ENCODE measurements at places on chromosomes 6 and 20. TPM values are rescaled to one million over a fixed set of nuclear protein-coding genes. Genes with fewer than 3 reads are reported as not detected.
A peak's percentile ranks its signal among the peaks of the same experiment; 100 is the strongest.

DNA sequence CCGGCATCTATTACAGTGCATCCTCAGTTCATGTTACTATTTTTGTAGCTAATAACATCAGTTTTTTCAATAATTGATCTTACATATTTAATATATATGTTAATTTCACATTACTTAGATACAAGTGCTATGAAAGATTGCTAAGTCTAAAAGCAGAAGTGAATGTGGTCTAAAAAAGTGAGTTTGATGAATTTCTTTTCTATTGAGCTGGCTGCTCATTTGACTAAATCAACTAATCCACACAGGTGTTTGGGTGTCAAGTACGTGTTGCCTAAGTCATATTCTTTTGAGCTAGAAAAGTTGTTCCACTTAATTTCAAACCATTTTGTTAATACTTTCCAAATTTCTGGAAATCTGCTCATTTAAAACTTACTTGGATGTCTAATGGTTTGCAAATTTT, 46.6 kb upstream of the EZR start:
- H3K36me3 ChIP-seq: no peaks in the 10 kb centered on the region
- H3K4me3 ChIP-seq: no peak overlapping the region
- H3K27me3 ChIP-seq: no peaks in the 10 kb centered on the region
- DNase-seq: no peak
- H3K27ac ChIP-seq: no peak overlapping the region

GRCh38 chr6:105601541-105602236, 198.8 kb upstream of the PREP start:
- peak overlapping the region; percentile 83 for H3K27ac ChIP-seq
- no peaks in the 10 kb centered on the region for H3K36me3 ChIP-seq
- no peaks in the 10 kb centered on the region for H3K27me3 ChIP-seq

The ECI2 gene
- total RNA-seq: 27.7 TPM

- no peaks in the 10 kb centered on the region for H3K36me3 ChIP-seq
- peaks cover 25% of the 10 kb centered on the region for H3K4me1 ChIP-seq
- no peaks in the 10 kb centered on the region for H3K27me3 ChIP-seq
These were observed 55.8 kb downstream of the FGD2 start for GRCh38 chr6:37061157-37061804.

DNA sequence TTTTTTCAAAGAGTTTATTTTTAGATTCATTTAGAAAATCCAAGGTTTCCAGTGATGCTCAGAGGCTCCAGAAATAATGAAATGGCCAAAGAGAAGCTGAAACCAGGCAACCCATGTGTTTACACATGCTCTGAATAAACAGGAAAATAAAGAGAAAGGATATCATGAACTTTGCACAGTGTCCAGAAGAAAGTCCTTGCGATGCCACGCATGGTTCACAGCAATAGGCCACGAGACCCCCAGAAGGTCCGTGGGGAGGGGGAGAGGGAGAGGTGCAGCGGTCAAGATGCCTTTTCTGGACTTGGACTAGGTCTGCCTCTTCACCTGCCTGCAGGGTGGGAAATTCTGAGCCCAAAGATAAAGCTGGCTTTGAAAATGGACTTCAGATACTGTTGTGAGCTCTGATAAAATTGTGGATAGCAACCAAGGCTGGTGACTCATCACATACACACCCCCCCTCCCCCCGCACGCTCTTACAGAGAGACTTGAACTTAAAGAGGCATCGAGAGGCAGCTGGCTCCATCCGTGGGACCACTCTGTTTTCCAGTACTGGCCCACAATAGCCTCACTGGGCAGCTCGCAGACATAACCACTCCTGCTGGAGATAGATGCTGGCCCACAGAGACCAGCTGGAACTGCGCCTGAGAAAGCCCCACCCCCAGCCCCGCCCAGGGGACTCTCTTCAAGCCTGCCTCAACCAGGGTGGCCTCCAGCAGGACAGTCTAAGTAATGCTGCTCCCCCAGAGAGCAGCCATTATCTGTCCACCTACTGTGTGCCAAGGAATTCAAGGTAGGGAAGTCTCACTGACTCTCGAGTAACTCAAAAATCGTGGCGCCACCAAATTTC, 21.2 kb upstream of the NFATC2 start:
- peaks cover 35% of the 10 kb centered on the region for H3K27me3 ChIP-seq
- no peaks in the 10 kb centered on the region for H3K36me3 ChIP-seq
- H3K27ac ChIP-seq: peak overlapping the region; percentile 89
- DNase-seq: no peak
- peaks cover 47% of the 10 kb centered on the region for H3K4me1 ChIP-seq
- H3K4me3 ChIP-seq: peak overlapping the region; percentile 56

The CLIC5 gene
- 0.45 TPM for total RNA-seq

- H3K36me3 ChIP-seq: no peaks in the 10 kb centered on the region
- H3K4me1 ChIP-seq: no peaks in the 10 kb centered on the region
- no peak for DNase-seq
- H3K27ac ChIP-seq: no peak overlapping the region
- H3K4me3 ChIP-seq: no peak overlapping the region
These were observed 96.4 kb downstream of the MOXD1 start for GRCh38 chr6:132304891-132305305.

GRCh38 chr6:55017555-55018300, 156.6 kb upstream of the HCRTR2 start:
- no peaks in the 10 kb centered on the region for H3K36me3 ChIP-seq
- H3K4me1 ChIP-seq: no peaks in the 10 kb centered on the region
- no peak for DNase-seq

- no peaks in the 10 kb centered on the region for H3K27me3 ChIP-seq
- H3K4me1 ChIP-seq: no peaks in the 10 kb centered on the region
These were observed 75.6 kb downstream of the CDC5L start for GRCh38 chr6:44462797-44463727.

DNA sequence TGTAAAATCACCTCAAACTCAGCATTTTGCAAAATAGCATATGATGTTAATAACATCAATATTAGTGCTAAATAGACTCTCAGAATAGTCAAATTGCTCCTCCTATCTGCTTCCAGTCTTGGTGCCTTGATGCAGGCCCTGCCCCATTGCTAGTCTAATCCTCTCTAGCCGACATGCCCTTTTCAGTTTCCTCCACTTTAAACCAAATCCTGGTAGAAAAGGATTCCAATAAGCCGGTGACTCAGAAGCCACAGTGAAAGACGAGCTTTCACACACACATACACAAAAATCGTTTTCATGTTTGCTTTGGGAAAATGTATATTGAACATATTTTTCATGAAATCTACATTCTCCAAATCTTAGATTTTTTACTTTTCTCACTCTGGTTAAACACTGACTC, 203.1 kb downstream of the LMBRD1 start:
- no peak overlapping the region for H3K27ac ChIP-seq
- H3K4me1 ChIP-seq: no peaks in the 10 kb centered on the region
- H3K27me3 ChIP-seq: no peaks in the 10 kb centered on the region
- DNase-seq: no peak

DNA sequence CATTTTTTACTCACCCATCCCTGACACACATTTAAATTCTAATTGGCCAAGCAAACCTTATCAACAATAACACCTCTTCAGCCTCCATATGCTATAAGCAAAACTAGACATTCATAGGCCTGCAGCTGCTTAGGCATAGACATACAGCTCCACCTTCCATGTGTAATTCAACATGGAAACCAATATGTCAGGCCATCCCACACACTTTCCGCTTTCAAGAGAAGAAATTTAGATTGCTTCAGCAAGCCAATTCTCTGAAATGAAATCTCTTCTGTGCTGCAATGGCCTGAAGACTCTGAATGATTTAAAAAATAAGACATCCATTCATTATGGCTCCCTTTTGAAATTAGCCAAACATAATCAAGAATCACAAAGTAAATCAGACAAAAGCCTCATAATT, 4.5 kb upstream of the RAB22A start:
- H3K4me3 ChIP-seq: no peak overlapping the region
- peaks cover 18% of the 10 kb centered on the region for H3K4me1 ChIP-seq
- no peaks in the 10 kb centered on the region for H3K36me3 ChIP-seq
- no peaks in the 10 kb centered on the region for H3K27me3 ChIP-seq
- DNase-seq: no peak
- H3K27ac ChIP-seq: no peak overlapping the region

- DNase-seq: peak; percentile 85
- H3K4me1 ChIP-seq: peaks cover 9% of the 10 kb centered on the region
- H3K27me3 ChIP-seq: no peaks in the 10 kb centered on the region
- H3K27ac ChIP-seq: peak overlapping the region; percentile 42
- no peaks in the 10 kb centered on the region for H3K36me3 ChIP-seq
These were observed 46.2 kb upstream of the EEF1A1 start for GRCh38 chr6:73566954-73567591.

The SNRNP48 gene
- 7.9 TPM for total RNA-seq

- peaks cover 3% of the 10 kb centered on the region for H3K27me3 ChIP-seq
- H3K4me3 ChIP-seq: no peak overlapping the region
- DNase-seq: no peak
- no peak overlapping the region for H3K27ac ChIP-seq
- no peaks in the 10 kb centered on the region for H3K4me1 ChIP-seq
- peaks cover 3% of the 10 kb centered on the region for H3K36me3 ChIP-seq
These were observed 49.1 kb downstream of the LAMA2 start for GRCh38 chr6:128932061-128932460.

DNA sequence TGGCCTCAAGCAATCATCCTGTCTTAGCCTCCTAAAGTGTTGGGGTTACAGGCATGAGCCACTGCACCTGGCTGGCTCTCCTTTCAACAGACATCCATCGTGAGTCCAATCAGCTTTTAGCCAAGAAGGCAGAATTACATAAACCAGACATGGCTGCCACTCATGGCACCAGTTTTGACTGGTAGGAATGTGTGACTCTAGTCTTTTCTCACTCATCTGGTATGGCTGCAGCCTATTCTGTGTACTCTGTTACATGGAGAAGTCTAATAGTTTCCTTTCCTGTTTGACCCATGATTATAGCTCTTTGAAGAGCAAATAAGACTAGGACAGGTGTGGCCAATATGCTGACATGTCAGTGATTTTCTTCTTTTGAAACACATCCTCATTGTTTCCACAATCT, 27.0 kb upstream of the RNF144B start:
- no peak overlapping the region for H3K27ac ChIP-seq
- no peak overlapping the region for H3K4me3 ChIP-seq
- no peaks in the 10 kb centered on the region for H3K36me3 ChIP-seq
- H3K4me1 ChIP-seq: peaks cover 10% of the 10 kb centered on the region
- H3K27me3 ChIP-seq: no peaks in the 10 kb centered on the region
- no peak for DNase-seq

The PSMB9 gene
- total RNA-seq: 18.9 TPM

- H3K36me3 ChIP-seq: no peaks in the 10 kb centered on the region
- no peaks in the 10 kb centered on the region for H3K4me1 ChIP-seq
- DNase-seq: no peak
- H3K27ac ChIP-seq: no peak overlapping the region
- H3K4me3 ChIP-seq: no peak overlapping the region
These were observed 55.6 kb upstream of the HLA-A start for GRCh38 chr6:29886701-29887100.

- no peak for DNase-seq
- H3K27me3 ChIP-seq: peaks cover 17% of the 10 kb centered on the region
- no peak overlapping the region for H3K4me3 ChIP-seq
- no peaks in the 10 kb centered on the region for H3K36me3 ChIP-seq
- no peak overlapping the region for H3K27ac ChIP-seq
These were observed 98.0 kb downstream of the VEGFA start for GRCh38 chr6:43867996-43868395.

GRCh38 chr20:58551631-58552030, 36.4 kb upstream of the APCDD1L start:
- H3K36me3 ChIP-seq: no peaks in the 10 kb centered on the region
- H3K4me1 ChIP-seq: no peaks in the 10 kb centered on the region
- peaks cover 1% of the 10 kb centered on the region for H3K27me3 ChIP-seq
- no peak overlapping the region for H3K4me3 ChIP-seq
- H3K27ac ChIP-seq: no peak overlapping the region

DNA sequence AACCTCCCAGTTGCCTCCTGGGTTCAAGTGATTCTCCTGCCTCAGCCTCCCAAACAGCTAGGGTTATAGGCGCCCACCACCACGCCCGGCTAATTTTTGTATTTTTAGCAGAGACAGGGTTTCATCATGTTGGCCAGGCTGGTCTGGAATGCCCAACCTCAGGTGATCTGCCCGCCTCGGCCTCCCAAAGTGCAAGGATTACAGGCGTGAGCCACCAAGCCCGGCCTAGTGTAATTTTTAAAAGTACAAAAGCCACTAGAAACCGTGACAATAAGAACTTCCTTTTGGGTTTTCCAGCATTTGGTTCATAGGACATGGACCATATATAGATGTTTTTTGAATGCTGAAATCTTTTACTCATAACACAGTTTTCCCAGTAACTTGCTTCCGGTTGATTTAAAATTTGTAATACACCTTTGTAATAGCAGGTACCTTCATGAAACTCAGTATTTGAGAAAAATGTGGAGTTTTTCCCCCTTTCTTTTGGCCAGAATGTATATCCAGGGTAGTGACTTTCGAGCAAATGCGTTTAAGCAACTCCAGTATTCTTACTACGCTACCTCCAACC, 467 bp downstream of the PXT1 start:
- DNase-seq: no peak
- H3K27ac ChIP-seq: peak overlapping the region; percentile 99
- H3K4me1 ChIP-seq: peaks cover 40% of the 10 kb centered on the region
- no peaks in the 10 kb centered on the region for H3K27me3 ChIP-seq
- no peaks in the 10 kb centered on the region for H3K36me3 ChIP-seq
- peak overlapping the region; percentile 95 for H3K4me3 ChIP-seq

- no peaks in the 10 kb centered on the region for H3K27me3 ChIP-seq
- no peak overlapping the region for H3K4me3 ChIP-seq
- H3K27ac ChIP-seq: no peak overlapping the region
- no peaks in the 10 kb centered on the region for H3K36me3 ChIP-seq
These were observed 58.7 kb downstream of the BCKDHB start for GRCh38 chr6:80165143-80165542.

DNA sequence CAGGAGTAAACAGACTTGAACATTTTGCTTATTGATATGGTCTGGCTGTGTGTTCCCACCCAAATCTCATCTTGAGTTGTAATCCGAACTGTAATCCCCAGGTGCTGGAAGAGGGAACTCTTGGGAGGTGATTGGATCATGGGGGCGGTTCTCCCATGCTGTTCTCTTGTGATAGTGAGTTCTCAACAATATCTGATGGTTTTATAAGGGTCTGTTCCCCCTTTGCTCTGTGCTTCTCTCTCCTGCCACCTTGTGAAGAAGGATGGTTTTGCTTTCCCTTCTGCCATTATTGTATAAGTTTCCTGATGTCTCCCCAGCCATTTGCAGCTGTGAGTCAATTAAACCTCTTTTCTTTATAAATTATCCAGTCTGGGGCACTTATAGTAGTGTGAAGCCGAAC, 40.0 kb downstream of the MYLIP start:
- no peak overlapping the region for H3K27ac ChIP-seq
- no peak for DNase-seq
- H3K27me3 ChIP-seq: no peaks in the 10 kb centered on the region
- no peak overlapping the region for H3K4me3 ChIP-seq

The CSNK2B gene
- 429 TPM for total RNA-seq

GRCh38 chr20:2122936-2123335, 21.3 kb downstream of the STK35 start:
- DNase-seq: no peak
- no peaks in the 10 kb centered on the region for H3K27me3 ChIP-seq
- H3K36me3 ChIP-seq: peaks cover under 1% of the 10 kb centered on the region
- no peak overlapping the region for H3K4me3 ChIP-seq
- no peak overlapping the region for H3K27ac ChIP-seq

The HLA-DQB2 gene
- 60.4 TPM for total RNA-seq

All from suprapubic skin (tissue), 4 donors.